HFFc6 (cell line): ENCODE measurements at places on chromosomes 1 and 21. TPM values are rescaled to one million over a fixed set of nuclear protein-coding genes. Genes with fewer than 3 reads are reported as not detected.

CLDN19 gene
- not detected in 3 replicates for total RNA-seq

RAB4A gene
- total RNA-seq: 37.6 to 63.9 TPM (median 60.9 TPM) in 3 replicates

GALE gene
- total RNA-seq: 32.2 to 40.7 TPM (median 34.6 TPM) in 3 replicates

GRCh38 chr1:14377386-14377785 lies 221.1 kb upstream of the KAZN start:
- H3K4me1 ChIP-seq: no peaks in the 10 kb centered on the region
- H3K27me3 ChIP-seq: no peaks in the 10 kb centered on the region; the same call in 1 of the 2 replicates
- DNase-seq: no peak
- H3K4me3 ChIP-seq: no peak overlapping the region

- H3K4me3 ChIP-seq: no peak overlapping the region
- peaks cover 31% of the 10 kb centered on the region for H3K4me1 ChIP-seq
These were observed 533.5 kb downstream of the LTN1 start for GRCh38 chr21:28459193-28459592.

DNA sequence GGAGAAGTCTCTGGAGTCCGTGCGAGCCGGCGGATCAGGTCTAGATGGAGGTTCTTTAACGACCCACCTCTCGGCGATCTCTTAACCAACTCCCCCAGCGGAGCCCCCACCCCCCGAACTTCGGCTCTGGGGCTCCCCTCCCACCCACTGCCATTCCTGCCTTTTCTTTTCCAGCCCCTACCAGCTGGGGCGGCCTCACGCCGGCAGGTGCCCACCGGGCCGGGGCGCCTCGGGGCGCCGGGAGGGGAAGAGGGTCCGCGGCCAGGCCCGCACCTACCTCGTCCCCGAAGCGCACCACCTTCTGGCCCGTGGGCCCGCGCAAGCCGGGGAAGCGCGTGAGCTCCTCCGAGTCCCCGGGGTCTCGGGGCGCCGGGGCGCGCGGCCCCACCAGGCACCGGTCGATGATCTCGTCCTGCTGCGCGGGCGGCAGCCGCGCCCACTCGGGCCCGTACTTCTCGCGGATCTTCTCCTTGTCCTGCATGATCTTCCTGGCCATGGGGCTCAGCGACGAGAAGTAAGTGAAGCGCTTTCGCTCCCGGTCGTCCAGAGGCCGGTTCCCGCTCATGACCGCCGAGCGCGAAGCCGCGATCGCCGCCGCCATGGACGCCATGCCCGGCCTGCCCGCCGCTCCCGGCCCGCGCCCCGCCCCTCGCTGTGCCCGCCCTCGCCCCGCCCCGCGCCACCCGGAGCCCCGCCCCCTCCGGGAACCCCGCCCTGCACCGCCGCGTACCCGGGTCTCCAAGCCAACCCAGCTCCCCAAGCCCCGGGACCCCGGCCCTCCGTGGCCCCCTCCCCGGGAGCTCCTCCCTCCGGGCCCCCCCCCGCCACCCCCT lies at the start of gene C1orf198:
Gene C1orf198, minus strand, starts transcription at position 619 of the 833 bp plus-strand sequence. Its CDS starts 9 bp downstream, at position 610.
- peaks cover 52% of the 10 kb centered on the region for H3K4me1 ChIP-seq
- DNase-seq: peak; percentile 44
- H3K4me3 ChIP-seq: peak within 1 kb of the TSS; percentile 93
- H3K36me3 ChIP-seq: peaks cover 27% of the 10 kb centered on the region
- peak within 1 kb of the TSS; percentile 93 for H3K27ac ChIP-seq

DNA sequence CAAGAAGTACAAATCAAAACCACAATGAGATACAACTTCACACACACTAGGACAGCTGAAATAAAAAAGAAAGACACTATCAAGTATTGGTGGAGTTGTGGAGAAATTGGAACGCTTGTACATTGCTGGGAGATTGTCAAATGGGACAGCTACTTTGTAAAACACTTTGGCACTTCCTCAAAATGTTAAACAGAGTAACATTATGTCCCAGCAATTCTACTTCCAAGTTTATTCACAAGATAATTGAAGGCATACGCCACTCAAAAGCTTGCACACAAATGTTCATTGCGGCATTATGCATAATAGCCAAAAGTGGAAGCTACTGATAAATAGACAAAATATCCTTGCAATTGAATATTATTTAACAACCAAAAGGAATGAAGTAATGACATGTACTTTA lies 199.9 kb upstream of the KCNK2 start:
- no peak for DNase-seq
- peaks cover 7% of the 10 kb centered on the region for H3K4me1 ChIP-seq
- no peaks in the 10 kb centered on the region for H3K27me3 ChIP-seq
- no peak overlapping the region for H3K27ac ChIP-seq

- H3K27ac ChIP-seq: no peak overlapping the region
- no peak overlapping the region for H3K4me3 ChIP-seq
- peaks cover 6% of the 10 kb centered on the region; the same call in 1 of the 2 replicates for H3K36me3 ChIP-seq
- DNase-seq: no peak
These were observed 846 bp downstream of the HMGB4 start for GRCh38 chr1:33864460-33865389.
